Activated CD4-positive, alpha-beta T cell treated with anti-CD3 and anti-CD28 coated beads, Interleukin-2, amount 50 U/mL, for 1 hour (primary cell): ENCODE measurements at places on chromosomes 5 and 9.

DNA sequence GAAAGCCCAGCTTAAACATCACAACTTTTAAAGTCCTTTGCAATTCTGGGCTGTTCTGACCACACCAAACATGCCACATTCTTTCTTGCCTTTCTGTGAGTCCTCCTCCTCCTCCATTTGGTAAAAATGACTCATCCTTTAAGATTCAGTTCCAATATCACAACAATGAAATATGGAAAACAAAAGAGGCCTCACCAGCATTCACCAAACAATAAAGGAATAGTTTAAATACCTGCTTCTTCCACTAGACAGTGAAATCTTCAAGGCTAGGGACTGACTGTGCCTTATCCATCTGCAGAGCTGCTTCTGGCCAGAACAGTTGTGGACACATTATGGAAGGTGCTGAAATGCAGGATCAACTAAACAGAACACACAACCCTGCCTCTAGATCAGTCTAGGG lies 36.0 kb downstream of the NR6A1 start:
- no peak for DNase-seq

GRCh38 chr9:109274884-109275730 lies 45.8 kb downstream of the EPB41L4B start:
- DNase-seq, result no peak

DNA sequence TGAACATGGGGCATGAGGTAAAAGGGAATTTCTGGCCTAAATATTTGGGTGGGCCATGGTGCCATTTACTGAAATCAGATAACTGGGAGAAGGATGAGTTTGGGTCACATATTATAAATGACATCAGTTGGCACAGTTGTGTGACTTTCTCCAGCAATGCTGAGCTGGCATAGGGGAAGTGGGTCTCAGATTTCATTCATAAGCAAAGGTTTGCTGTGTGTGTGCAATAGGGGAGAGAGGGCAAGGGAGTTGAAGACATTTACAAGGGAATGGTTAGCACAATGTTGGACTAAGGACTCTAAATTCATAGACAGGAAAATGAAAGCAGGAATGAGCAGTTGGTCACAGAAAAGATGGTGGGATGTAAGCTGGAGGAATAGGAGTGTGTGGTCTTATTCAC lies 47.8 kb upstream of the KLF9 start:
- DNase-seq, result no peak

GRCh38 chr5:142613271-142613671 lies 72.6 kb downstream of the FGF1 start:
- no peak for DNase-seq

DNA sequence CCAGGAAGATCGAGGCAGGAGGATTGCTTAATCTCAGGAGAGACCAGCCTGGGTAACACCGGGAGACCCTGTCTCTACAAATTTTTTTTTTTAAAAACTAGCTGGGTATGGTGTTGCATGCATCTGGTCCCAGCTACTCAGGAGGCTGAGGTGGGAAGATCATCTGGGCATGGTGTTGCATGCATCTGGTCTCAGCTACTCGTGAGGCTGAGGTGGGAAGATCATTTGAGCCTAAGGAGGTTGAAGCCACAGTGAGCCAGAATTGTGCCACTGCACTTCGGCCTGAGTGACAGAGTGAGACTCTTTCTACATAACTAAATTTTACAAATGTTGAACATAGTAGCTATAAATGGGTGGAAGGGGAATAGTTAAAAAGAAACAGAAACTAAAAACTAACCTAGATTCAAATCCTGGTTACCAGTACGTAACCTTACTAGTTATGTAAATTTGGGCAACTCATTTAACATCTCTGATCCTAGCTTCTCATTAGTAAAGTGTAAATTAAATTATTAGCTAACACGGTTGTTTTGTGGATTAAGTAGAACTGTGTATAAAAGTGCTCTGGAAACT lies 41.7 kb downstream of the TMEM161B start:
- no peak for DNase-seq
